ENCODE measurements at places on chromosomes 2 and 18.

DNA sequence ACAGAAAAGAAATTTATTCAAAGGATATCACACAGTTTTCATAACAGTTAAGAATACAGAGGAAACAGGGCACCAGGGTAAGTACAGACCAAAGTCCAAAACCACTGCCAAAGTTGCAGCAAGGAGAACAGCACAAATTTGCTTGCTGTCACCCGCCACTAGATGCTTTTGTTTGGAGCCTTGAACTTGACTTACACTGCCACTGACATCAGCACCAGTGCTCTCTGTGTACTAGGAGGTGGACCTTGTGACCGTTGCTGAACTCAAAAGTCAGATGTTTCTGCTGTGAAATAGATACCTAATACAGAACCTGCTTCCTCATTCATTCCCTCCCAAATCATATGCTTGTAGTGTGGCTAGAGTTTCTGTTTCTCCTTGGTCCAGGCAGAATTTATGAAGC lies 578.3 kb upstream of the TMEFF2 start:
- DNase-seq = no peak

- no peak for DNase-seq
These were observed 620.8 kb upstream of the ACVR2A start for GRCh38 chr2:147224070-147224469.

DNA sequence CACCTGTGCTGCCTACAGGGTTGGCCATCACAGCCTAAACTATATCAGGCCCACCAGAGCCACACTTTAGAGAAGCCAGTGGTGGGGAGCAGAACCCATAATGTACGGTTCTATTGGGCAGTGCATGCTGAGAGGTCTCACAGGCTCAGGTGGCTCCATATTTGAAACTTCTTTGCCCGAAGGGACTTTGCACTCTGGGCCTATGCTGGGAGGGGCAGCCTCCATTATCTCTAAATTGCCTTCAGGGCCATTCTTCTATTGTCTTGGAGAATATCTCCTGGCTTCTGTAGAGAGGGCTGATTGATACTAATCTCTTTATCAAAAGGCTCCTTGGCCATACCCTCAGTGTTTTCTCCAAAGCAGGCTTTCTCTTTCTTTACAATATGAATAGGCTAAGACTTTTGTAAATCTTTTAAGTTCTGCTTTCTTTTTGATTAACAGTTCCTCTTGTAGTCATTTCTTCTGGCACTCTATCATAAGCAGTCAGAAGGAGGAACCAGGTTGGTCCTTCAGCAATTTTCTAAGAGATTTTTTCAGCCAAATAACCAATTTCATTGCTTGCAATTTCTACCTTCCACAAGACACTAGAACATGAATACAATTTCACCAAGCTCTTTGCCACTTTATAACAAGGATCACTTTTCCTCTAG lies 44.5 kb downstream of the RPE start:
- DNase-seq = no peak

GRCh38 chr2:7014174-7014640 lies 97.0 kb downstream of the RNF144A start:
- no peak for DNase-seq

- peak; percentile 29 for DNase-seq
These were observed 108.0 kb upstream of the LDAH start for GRCh38 chr2:20930928-20931327.

DNA sequence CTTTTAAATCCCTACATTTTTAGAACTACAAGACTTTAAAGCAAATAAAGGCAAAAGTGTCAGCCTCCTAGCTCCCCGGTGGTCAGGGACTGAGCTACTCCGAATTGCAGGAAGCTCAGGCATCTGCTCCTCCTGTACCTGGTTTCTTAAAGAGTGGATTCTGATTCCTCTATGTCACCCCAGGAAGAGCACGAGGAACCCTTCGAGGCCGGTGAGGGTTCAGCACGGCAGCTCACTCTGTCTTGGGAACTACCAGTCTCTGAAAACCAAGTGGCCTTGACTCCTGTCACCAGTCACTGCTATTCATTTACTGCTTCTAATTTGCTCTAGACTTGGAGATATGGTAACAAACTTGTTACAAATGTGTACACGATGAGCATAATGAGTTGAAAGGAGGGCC lies 2.3 kb downstream of the PER2 start:
- no peak for DNase-seq

- no peak for DNase-seq
These were observed 700.8 kb downstream of the RNF144A start for GRCh38 chr2:7618031-7618430.

GRCh38 chr2:44456946-44457345 lies 95.2 kb downstream of the CAMKMT start:
- no peak for DNase-seq

DNA sequence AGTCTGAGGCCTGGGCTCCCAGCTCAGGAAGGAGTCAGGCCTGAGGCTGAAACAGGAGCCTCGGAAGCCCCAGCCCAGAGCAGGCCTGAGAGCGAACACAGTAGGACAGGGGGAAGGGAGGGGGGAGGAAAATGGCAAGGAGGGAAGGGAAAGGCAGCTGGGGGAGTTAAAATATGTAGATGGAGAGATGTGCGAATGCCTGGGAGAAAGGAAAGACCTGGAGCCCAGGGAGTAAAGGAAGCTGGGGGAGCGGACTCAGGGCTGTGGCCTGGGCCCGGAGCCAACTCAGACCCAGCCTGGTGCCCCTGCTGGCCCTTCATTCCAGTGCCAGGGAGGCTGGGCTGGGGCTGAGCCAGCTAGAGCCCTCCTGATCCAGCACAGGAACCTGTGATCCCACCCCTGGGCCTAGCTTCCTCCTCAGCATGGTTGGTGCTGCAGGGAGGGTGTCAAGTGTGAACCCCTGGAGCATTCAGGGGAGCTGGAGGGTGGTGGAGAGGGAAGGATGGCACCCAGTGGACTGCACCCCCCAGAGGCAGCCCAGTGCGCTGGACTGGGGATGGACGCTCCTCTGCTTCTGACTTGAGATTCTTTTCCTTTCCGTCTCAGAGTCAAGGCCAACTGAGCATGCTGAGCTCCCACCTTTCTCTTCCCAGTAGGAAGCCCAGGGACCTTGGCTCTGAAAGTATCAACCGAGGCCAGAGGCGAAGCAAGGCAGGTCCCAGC lies 46.3 kb downstream of the EMX1 start:
- no peak for DNase-seq

DNA sequence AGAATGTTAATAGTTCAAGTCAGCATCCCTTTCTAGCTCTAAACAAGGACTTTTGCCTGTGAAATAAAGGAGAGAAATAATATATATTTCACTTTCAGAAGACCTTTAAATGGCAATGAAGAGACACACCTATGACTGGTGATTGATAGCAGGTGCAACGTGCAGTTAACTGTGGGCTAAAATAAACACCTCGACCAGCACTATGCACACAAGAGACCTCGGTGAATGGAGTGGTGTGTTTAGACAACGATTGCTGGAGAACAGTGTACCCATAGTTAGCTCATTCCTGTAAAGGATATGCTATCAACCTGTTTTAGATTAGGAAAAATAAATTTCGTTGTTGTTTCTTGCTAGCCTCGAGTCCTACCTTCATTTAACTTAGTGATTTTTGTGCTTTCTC lies 143.4 kb downstream of the NR4A2 start:
- no peak for DNase-seq

- DNase-seq = no peak
These were observed 93.3 kb downstream of the SESTD1 start for GRCh38 chr2:179171371-179171770.

DNA sequence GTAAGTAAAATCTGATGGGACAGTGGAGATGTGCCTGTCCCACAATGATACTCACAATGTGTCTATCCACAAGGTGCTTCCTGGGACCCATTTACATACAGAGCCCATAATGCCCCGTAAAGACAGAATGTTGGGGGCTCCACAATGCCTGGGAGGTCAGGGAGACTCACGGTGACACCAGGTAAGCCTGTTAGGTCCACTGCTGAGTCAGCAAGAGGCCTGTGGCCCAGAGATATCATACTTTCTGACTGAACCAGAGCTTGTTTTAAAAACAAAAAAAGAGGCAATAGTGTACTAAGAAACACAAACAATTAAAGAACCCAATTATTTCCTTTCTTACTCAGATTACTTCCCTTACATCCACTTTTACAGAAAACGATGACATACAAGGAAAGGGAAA lies 771.1 kb upstream of the ID2 start:
- no peak for DNase-seq

DNA sequence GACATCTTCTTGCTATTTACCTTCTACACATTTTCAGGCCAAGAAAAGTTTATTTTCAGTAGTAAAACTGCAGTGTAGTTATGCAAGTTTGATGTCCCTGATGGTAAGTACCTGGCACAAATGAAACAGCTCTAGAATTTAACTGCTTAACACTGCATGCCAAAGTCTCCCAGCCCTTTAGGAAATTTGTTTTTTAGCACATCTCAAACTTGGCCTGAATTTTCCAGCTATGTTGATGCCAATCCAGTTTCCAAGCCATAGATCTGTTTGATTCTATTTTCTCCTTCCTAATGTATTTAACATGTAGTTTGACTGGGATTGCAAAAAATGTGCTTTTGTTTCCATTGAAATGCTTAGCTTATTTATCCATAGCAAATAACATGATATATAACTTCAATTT lies 29.3 kb upstream of the ZNF385B start:
- no peak for DNase-seq

DNA sequence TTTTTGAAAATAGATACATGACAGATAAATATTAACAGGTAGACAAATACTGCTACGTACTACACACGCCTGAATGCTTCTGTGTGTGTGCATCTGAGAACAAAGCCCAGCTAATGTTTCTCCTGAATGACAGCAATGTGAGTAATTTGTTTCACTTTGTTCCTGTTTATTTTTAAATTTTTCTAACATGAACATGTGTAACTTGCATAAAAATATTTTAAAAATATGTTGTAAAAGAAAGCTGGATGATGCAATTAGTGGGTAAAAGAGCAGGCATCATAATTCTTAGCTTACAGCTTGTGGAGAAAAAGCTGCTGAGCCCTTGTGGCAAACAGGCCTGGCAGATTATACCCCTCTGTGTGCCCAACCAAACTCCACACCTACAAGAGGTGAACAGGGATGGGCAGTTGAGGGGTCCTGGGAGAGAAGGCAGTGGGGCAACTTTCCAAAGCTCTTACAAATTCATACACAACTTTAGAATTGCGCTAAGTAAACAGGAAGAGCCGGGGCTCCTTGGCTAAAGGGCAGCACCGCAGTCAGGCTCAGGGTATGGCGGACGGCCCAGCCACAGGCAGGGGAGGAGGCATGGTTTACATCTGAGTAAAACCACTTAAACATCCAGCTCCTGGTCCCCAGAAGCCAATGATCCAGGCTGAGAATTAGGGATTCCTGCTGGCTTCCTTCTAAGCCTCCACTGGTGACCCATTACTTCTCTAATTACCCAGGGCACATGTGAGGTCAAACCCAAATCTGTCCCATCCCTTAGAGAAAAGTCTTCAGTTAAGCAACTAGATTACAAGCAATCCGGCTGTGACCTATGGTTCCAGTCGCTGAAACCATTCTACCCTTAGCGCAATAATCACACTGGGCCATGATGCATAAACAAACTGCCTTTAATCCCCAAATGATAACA lies 14.0 kb downstream of the PXDN start:
- DNase-seq = no peak

- no peak for DNase-seq
These were observed 47.0 kb upstream of the TTC39C start for GRCh38 chr18:23967321-23968089.

GRCh38 chr2:46387886-46388515 lies 90.8 kb downstream of the EPAS1 start:
- DNase-seq = no peak

DNA sequence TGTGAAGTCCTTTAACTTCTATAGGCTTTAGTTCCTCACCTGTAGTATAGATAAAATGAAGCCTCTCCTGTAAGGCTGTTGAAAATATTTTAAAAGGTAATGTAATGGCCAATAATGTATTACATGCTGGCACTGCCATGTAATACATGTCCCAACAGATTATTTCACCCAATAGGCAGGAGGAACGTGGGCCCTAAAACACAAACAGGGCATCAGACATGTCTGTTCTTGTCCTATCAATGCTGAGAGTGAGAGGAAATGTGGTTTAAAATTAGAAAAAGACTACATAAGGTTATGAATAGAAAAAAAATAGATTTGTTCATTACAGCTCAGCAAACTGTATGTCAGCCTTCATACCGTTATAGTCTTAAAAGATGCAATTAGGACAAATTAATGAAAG lies 492.7 kb upstream of the DDX18 start:
- no peak for DNase-seq

DNA sequence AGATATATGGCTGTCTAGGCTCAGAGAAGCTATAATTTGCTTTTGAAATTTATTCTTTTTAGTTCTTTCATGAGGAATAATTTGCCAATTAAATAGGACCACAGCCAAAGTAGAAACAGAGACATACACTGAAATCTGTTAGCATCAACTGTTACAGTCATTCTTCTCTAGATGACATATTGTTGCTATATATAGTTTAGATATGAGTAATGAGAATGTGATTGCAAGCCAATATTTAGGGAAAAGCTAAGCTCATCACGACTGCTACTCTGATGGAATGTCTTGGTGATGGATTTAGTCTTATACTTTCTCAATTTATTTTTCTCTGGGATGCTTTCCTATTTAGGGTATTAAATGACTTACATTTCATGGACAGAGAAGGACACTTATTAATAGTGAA lies 259.1 kb downstream of the LNPK start:
- peak; percentile 40 for DNase-seq

DNA sequence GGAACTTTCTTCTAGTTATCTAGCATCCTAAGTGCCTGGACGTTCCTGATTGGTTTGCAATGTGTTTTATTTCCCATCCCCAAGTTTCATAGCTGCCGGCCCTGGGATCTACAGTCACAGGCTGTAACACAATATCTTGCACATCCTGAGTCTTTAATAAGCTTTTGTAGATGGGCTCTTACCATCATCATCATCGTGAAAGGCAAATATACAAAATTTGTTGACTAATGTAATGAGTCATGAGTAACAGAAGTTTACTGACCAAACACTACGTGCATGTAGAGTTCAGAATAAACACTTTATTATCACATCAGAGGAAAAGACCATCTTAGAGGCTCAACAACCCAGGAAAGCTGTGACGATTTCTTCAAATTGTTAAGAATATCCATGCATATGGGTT lies 8.1 kb upstream of the TYMS start:
- no peak for DNase-seq

DNA sequence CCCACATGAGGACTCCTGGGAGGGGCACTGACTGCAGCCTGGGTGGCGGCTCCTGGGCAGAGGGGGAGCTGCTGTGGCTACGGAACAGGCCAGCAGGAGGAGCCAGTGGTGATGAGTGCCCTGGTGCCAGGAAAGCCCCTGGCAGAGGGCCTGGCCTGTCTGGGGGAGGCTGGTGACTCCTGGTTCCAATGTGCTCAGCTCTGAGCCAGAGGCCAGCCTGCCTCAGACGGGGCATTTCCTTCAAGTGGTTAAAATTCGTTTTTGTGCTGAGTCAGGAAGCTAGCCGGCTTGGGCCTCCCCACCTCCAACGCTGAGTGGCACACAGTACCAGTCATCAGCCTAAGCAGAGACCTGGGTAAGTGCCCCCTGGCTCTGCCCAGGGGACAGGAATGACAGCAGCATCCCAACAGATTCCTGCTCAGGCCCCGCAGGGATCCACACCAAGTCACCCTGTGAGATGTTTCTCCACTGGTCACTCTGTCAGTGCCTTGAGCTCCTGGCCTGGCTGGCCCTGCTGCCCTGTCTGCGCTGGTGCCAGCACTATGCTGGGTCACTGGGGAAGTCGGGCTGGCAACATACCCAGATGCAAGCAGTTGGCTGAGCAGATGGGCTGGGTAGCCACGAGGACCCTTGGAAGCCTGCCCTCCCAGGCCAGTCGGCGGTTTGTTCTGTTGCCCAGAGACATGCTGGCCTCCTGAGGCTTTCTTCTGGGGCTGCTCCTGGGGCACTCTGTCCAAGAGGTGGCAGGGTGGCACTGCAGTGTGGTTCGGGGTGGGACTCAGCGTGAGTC lies 7.1 kb upstream of the KLF11 start:
- DNase-seq = no peak

- DNase-seq = no peak
These were observed 88.7 kb upstream of the TXNDC2 start for GRCh38 chr18:9796935-9797549.

All from fibroblast of skin of left biceps (primary cell).